Upper lobe of right lung (tissue), 1 donor: ENCODE measurements at places on chromosomes 11 and 22. TPM values are rescaled to one million over a fixed set of nuclear protein-coding genes. Genes with fewer than 3 reads are reported as not detected.

DNA sequence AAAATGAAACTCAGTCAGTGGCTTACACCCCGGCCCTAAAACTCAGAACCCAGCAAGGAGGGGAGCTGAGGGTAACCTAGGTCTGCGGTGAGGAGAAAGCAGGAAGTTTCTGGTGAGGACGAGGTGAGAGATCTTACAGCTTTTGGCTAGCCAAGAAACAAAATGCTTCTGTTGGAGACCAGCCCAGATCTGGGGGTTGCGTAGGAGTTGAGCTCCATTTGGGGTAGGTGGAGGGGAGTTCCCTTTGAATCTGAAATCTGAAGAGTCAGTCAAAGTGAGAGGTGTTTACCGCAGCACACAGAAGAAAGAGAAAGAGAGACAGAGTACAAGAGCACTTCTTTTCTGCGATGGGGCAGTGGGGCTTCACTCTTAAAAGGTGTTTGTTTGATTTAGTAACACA lies 29.6 kb downstream of the EHF start:
- DNase-seq, result no peak
- H3K36me3 ChIP-seq, result no peaks in the 10 kb centered on the region
- peak overlapping the region; percentile 60 for H3K27ac ChIP-seq
- peaks cover 34% of the 10 kb centered on the region for H3K4me1 ChIP-seq

- H3K27me3 ChIP-seq, result no peaks in the 10 kb centered on the region
- H3K36me3 ChIP-seq, result no peaks in the 10 kb centered on the region
- no peak for DNase-seq
- no peaks in the 10 kb centered on the region for H3K4me1 ChIP-seq
These were observed 49.6 kb upstream of the ALKBH3 start for GRCh38 chr11:43830928-43831440.

GRCh38 chr11:116310698-116311097 lies 462.1 kb downstream of the BUD13 start:
- peaks cover 18% of the 10 kb centered on the region for H3K4me1 ChIP-seq
- no peaks in the 10 kb centered on the region for H3K27me3 ChIP-seq
- H3K4me3 ChIP-seq, result no peak overlapping the region
- DNase-seq, result no peak

DNA sequence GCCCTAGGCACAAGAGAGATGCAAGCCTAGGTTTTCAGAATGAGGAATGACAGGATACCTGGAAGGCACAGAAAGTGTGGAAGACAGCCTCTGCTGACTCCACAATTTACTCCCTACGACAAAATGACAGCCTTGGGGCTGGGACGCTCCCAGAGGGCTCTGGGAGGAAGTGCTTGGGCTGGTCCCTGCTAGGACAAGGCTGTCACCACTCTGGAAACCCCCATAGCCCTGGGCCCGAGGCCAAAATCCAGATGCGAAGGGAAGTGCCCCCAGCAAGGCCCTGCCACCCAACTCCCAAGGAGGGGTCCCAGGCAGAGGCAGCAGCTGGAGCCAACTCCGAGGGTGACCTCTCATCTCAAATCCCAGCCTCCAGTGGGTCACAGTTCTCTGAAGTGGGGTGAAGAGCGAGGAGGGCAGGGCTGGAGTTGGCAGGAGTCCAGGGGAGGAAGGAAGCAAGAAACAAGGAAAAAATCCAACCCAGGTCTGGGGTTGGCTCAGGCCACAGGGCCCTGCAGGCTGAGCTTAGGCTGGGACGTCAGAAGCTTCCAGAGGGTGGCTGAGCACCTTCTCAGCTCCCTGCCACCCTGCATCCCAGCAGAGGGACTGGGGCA lies 6.3 kb upstream of the CDC42EP2 start:
- peak overlapping the region; percentile 34 for H3K27ac ChIP-seq
- peaks cover 31% of the 10 kb centered on the region for H3K4me1 ChIP-seq
- H3K27me3 ChIP-seq, result no peaks in the 10 kb centered on the region
- H3K36me3 ChIP-seq, result no peaks in the 10 kb centered on the region
- H3K4me3 ChIP-seq, result no peak overlapping the region
- peak; percentile 73 for DNase-seq

DNA sequence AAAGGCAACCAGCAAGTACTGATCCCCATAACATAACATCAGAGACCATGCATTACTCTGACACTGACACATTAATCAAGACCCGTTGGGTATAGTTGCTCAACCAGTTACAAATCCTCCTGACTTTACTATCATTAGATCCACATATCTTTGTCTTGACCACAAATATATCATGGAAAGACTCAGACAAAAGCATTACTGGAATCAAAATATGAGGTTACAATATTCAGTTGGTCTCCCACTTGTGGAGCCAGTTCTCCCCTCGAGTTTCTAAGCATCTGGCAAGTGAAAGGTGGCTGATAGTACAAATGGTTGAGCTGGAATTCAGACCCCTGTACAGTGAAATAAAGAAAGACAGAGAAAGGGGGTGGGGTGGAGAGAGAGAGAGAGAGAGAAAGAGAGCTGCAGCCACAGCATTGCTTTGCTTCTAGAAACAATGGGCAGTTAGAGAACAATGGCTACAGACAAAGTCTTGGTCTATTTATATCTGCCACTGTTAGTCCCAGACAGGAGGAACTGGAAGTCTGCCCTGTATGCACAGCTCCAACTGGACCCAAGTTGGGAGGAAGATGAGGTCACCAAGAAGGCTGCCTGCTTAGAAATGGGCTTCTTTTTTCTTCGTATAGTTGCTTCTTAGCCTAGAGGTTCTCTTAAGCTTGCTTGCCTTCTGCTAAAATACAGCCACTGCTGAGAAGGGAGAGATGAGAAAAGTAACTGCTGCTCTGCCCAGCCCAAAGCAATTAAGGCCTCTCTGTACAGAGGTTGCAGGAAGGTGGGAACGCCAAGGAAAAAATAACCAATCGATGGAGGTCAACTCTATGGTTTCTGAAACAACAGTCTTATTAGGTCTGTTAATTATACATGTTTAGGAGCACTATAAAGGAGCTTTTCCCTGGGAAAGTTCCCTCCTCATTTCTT lies 85.5 kb downstream of the ETS1 start:
- peaks cover 4% of the 10 kb centered on the region for H3K36me3 ChIP-seq
- peaks cover 100% of the 10 kb centered on the region for H3K4me1 ChIP-seq
- H3K27ac ChIP-seq, result peak overlapping the region; percentile 24

Gene FBLN1
- 272 TPM for total RNA-seq
